ENCODE measurements at places on chromosomes 16 and 17.

DNA sequence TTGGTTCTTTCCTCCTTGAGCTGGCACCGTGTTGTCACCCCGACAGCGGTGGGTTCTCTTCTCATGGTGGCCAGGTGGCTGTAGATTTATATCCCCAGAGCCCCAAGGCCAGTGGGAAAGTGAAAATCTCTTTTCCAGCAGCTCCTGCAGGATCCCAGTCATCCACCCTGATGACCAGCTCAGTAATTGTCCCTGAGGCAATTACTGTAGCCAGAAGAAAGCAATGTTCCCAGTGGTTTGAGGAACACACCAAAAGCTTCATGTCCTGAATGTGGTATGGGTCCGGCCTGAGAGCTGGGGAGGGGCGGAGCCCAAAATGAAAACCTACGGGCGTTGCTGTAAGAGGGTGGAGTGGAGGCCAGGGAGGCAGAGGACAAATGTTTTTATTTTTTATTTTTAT, 69.0 kb downstream of the WSB1 start:
- DNase-seq, result no peak

- DNase-seq, result no peak
Observed at GRCh38 chr17:39599665-39600231, 8.0 kb downstream of the NEUROD2 start.

GRCh38 chr17:64441772-64442540, 7.0 kb upstream of the MILR1 start:
- no peak for DNase-seq

DNA sequence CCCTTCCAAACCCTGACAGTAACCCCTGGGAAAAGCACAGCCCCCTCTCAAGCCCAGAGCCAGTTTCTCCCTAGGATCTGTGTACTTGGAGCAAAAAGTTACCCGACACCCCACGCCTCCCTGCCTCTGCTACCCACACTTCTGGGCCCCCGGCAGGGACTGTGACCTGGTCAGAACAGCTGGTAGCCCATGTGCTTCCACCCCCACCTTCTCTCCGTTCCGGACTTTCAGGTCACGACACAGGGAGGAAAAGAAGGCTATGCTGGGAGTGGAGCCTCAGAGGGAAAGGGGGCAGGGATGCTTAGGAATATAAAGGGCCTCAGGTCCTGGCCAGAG, 6.4 kb downstream of the PPY start:
- DNase-seq, result no peak

DNA sequence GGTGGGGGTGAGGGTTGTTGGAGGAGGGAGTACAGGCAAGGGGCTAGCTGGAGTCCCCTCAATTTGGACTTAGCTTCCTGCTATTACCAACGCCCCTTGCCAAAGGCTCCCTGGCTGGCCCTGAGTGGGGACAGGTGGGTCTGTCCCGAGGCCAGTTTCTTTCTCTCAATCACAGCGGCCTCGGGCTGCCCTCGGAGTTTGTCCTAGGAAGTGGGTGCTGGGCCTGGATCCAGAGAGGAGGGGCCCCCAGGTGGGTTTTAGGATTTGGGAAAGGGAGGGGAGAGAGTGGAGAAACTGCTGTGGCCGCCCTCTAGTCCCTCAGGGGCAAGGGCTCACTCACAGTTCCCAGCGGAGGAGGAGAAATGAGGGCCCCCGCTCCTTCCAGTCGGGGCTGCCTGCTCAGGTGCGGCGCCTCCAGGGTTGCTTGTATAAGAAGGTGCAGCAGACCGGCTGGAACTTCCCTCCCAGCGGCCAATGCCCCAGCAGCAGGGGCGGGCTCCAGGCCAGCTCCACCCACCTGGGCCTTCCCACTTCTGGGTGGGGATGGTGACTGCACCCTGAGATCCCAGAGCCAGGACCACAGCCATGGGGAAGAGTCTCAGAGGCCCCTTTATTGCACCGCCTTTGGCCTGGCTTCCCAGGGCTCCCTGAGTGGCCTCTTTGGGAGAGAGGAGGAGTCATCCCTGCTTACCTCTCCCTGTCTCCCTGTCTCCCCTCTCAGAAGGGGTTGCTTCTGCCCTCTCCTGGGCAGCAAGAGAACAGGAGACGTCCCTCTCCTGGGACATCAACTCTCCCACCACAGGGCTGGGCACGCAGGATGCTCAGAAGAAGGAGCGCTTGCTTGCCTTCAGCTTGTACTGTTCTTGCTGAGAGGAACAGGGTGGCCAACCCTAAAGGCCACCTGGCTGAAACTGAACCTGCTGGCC, 112.0 kb upstream of the SMURF2 start:
- no peak for DNase-seq

DNA sequence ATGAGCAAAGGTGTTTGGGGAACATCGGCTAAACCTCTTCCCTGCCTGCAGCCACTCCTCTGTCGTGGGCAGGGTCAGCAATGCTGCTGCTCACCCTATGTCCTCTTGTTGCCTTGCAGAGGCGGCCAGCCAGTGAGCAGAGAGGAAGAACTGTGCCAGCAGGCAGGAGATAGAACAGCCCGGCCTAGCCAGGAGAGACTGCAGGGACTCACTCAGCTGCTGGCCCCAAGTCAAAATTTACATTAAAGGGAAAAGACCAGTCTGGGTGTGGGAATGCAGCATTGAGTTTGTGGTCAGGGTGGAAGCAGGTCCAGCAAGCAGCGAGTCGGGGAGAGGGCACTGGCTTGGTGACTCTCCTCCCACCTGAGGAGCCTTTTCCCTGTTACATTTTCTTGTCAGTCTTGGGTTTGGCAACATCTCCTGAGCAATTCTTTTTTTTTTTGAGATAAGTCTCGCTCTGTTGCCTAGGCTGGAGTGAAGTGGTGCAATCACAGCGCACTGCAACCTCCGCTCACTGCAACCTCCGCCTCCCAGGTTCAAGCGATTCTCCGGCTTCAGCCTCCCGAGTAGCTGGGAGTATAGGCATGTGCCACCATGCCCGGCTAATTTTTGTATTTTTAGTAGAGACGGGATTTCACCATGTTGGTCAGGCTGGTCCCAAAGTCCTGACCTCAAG, 22.7 kb downstream of the LIG3 start:
- no peak for DNase-seq

DNA sequence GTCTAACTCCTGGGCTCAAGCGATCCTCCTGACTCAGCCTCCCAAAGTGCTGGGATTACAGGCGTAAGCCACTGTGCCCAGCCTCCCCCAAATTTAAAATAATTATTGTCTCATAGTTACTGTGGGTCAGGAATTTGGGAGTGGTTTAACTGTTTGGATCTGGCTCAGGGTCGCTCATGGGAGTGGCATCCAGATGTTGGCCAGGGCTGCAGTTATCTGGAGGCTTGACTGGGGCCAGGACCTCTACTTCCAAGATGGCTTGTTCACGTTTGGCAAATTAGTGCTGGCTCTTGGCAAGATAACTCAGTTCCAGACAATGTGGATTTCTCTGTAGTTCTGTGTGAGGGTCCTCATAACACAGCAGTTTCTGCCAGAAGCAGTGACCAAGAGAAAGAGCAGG, 8.0 kb downstream of the TEN1 start:
- no peak for DNase-seq

- no peak for DNase-seq
Observed at GRCh38 chr17:57084361-57084801, 665 bp upstream of the AKAP1 start.

DNA sequence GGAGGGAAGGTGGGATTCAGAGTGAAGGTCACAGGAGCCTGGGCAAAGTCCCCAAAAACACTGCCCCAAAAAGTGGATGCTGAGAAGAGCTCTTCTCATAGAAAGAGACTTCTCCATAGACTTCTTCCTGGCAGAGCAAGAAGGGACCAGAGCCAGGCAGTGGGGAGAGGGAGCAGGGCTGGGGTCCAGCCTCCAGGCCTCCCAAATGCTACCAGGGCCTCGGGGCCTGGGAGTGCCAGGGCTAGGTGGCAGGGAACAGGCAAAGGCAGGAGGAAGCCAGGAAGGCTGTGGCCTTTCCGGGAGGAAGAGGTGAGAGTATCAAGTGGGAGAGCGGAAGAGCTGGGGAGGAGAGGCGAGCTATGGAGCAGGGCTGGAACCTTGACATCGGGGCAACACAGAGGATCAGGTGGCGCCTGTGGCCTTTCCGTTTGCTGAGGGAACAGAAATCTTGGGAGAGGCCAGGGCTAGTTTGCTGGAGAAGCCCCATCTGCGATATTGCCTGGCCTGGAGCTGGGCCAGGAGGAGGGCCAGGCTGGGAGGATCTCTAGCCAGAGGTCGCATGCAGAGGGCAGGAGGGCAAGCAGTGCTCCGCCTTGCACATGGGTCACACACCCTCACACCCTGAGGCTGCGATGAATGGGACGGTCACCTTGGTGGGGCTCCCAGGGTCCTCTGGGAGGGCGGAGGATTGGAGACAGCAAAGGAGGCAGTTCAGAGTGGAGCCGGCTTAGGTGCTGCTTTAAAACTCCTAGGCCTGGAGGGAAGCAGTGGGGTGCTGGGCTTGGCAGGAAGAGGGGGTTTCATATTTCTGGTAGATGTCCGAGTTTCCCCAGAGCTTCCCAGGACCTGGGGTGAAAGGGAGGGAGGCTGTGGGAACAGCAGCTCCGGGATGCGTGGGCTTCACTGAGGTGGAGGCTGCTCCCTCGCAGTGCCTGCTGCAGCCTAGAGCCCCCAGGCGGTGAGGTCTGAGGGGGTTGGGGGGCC, 3.4 kb downstream of the SLC16A5 start:
- no peak for DNase-seq
